ENCODE measurements at places on chromosomes 2 and 18.

DNA sequence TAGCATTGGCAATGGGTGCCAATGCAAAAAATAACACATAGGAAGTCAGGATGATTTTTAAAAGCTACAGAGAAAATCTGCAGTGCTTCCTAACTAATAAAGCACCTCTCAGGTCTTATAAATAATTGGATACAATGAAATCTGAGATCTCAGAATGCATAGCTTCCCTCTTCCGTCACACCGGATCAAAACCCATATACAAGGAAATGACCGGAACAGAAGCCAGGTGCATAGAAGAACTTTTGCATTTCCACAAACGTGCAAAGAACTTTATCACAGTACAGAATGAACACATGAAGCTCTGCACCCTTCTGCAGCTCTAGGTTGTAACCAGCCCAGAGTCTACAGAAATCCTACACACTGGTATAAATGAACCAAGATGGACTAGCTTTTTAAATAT, 145.4 kb downstream of the TCF4 start:
- DNase-seq, result no peak

- no peak for DNase-seq
These were observed 37.6 kb downstream of the SFXN5 start for GRCh38 chr2:73033766-73034381.

- DNase-seq, result no peak
These were observed 118.7 kb downstream of the VWC2L start for GRCh38 chr2:214529514-214529913.

DNA sequence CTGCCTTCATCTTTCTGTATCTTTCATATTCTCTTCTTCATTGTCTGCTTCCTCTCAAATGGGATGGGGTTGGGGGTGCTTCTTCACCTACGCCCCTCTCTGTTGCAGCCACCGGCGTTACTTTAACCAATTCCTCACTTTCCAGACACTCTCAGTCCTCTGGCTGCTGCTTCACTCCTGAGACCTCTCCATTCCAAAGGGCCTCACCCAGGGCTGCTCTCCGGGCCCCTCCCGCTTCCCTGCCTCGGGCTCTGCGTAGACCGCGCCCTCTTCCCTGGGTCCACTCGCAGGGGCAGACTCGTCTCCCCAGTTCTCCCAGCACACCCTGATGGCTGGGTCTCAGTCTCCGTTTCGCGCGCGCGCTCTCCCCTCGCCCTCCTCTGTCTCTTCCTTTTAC, 926 bp downstream of the SERPINB8 start:
- DNase-seq, result no peak

GRCh38 chr2:227933884-227934283, 62.5 kb downstream of the DAW1 start:
- DNase-seq, result no peak

- no peak for DNase-seq
These were observed 187.8 kb upstream of the ERBB4 start for GRCh38 chr2:212726403-212726802.

DNA sequence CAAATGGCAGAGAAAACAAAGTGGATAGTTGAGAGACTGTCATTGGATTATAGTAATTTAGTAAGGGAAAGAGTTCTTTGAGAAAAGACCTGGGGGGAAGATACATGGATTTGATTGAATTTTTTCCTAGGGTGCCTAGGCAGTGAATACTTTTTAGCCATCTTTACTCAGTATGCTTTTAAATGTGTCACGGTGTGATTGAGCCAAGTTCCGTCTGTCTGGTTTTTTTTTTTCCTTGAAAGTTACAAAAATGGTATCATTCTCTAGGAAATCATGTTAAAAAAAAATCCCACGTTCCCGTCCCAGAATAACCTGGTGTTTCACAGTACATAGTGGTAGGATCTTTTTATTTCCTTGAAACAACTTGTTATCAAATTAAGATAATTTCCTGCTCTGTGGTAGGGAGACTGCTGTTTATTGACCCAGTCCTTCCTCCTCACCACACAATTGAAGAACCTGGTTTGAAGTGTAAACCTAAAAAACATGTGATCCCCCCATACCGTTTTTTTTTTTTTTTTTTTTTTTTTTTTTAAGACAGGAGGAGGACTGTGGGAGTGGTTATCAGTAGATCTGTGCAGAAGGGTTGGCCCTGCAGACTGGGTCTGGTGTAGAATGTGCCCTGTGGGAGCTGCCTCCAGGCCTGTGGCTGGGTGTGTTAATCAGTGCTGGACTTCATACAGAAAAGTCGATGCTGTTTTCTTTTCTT, 55.1 kb downstream of the DGKD start:
- no peak for DNase-seq

DNA sequence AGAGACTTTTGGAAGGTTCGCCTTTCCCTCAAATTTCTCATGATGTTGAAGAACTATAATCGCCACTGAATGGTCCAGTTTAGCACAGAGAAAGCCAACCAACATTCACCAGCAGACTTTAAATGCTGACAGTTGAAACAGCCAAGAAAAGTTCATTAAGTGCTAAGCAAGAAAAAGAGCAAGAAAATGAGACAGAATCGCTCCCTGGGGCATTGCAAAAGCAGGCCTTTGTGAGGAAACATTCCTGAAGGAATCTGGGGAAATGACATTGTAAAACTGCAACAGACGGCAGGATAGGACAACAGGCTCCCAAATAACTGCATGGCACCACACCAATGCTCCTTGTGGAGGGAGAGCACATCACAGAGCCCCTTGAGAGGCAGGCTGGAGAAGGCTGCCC, 269.3 kb upstream of the ID2 start:
- no peak for DNase-seq

- DNase-seq, result peak; percentile 31
These were observed 18.3 kb upstream of the ARHGAP15 start for GRCh38 chr2:143110758-143111428.

GRCh38 chr18:45361125-45361851, 254.0 kb upstream of the SLC14A2 start:
- DNase-seq, result no peak

GRCh38 chr2:238155761-238156694, 2.7 kb upstream of the ERFE start:
- no peak for DNase-seq

DNA sequence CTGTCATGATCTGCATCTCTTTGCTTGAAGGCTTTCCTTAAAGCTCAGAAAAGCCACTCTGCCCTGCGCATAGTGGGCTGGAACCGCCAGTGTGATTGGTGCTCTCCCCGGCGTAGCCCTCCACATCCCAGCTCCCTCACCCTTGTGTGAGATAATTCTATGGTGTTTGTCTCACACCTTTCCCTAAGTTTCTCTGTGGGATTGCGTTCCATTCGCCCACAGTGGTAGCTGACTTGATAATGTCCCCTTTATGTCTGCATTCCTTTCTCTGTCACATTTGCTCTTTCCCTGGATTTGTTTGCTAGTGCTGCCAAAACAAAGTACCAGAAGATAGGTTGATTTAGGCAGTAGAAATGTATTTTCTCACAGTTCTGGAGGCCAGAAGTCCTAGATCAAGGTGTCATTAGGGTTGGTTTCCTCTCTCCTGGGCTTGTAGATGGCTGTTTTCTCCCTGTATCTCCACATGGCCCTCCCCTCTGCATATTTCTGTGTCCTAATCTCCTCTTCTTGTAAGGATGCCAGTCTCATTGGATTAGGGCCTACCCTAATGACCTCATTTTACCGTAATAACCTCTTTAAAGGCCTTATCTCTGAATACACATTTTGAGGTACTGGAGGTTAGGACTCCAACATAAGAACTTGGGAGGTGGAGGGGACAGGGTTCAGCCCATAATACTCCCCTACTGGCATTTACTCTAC, 7.4 kb upstream of the TMEM87B start:
- no peak for DNase-seq

DNA sequence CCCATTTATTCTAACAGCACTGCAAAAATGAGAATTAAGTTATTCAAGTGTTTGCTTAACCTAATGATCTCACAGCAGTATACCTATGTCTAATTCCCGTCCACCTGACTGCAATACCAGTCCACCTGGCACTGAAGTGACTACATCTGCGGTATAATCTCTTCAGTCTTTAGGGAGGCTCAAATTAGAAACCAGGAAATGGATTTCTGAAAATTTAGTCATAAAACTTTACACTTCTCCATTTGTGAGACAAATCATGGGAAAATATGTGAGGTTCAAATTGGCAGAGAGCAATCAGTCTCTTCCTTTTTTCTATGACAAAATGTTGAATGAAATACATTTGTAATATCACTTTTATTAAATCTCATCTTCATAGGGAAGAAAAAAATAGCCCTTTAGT, 33.0 kb downstream of the FTCDNL1 start:
- no peak for DNase-seq

- DNase-seq, result no peak
These were observed 21.6 kb downstream of the TMEM18 start for GRCh38 chr2:655626-656025.

Measured in stimulated activated CD8-positive, alpha-beta memory T cell treated with anti-CD3 and anti-CD28 coated beads, Interleukin-7, amount 100 ng/mL, for 48 hours (primary cell).